Stomach (tissue), 19 donors: ENCODE measurements at places on chromosomes 12 and 14. TPM values are rescaled to one million over a fixed set of nuclear protein-coding genes. Genes with fewer than 3 reads are reported as not detected.

The ENTPD5 gene
- total RNA-seq: 58.3 TPM

DNA sequence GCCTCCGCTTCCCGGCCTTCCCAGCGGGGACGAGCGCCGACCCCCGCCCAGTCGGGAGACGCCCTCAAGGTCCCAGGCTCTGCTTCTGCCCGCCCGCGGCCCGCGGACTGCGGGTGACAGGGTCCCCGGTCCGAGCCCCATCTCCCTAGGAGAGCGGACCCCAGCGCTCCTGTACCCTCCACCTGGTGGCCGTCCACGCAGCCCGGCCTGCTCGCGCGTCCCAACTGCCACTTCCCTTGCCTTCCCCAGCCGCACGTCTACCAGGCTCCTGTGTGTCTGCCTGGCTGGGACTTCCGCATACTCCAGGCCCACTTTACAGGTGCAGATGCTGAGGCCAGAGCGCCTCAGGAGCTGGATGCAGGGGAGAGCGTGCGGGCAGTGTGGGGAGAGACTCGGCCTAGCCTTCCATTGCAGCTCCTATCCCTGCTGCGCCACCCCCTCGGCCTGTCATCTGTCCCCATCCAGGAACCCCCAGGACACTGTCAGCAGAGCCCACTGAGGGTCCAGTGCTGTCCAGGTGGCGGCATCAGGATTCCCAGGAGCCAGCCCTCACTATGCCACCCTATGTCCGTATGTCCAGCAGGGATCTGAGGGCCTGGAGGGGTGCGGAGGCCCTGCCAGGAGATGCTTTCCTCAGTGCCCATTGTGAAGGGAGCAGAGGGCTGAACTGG lies 8.0 kb upstream of the ANKRD9 start:
- peak overlapping the region; percentile 74 for H3K27ac ChIP-seq
- H3K27me3 ChIP-seq: no peaks in the 10 kb centered on the region
- DNase-seq: peak; percentile 58
- H3K4me3 ChIP-seq: peak overlapping the region; percentile 68
- no peaks in the 10 kb centered on the region for H3K36me3 ChIP-seq
- H3K4me1 ChIP-seq: no peaks in the 10 kb centered on the region

- DNase-seq: no peak
- H3K27me3 ChIP-seq: no peaks in the 10 kb centered on the region
- H3K4me1 ChIP-seq: no peaks in the 10 kb centered on the region
- no peak overlapping the region for H3K27ac ChIP-seq
Measured at GRCh38 chr14:104250175-104250574, 111.8 kb downstream of the KIF26A start.

GRCh38 chr14:104048758-104049507 lies 36.6 kb upstream of the ASPG start:
- no peaks in the 10 kb centered on the region for H3K4me1 ChIP-seq
- DNase-seq: peak; percentile 23
- H3K4me3 ChIP-seq: no peak overlapping the region
- H3K36me3 ChIP-seq: no peaks in the 10 kb centered on the region

The OR6C2 gene
- not detected for total RNA-seq

GRCh38 chr12:7582796-7583195 lies 79.2 kb upstream of the CD163 start:
- H3K27ac ChIP-seq: no peak overlapping the region
- no peak overlapping the region for H3K4me3 ChIP-seq
- no peaks in the 10 kb centered on the region for H3K4me1 ChIP-seq
- H3K27me3 ChIP-seq: no peaks in the 10 kb centered on the region
- DNase-seq: no peak
- no peaks in the 10 kb centered on the region for H3K36me3 ChIP-seq

DNA sequence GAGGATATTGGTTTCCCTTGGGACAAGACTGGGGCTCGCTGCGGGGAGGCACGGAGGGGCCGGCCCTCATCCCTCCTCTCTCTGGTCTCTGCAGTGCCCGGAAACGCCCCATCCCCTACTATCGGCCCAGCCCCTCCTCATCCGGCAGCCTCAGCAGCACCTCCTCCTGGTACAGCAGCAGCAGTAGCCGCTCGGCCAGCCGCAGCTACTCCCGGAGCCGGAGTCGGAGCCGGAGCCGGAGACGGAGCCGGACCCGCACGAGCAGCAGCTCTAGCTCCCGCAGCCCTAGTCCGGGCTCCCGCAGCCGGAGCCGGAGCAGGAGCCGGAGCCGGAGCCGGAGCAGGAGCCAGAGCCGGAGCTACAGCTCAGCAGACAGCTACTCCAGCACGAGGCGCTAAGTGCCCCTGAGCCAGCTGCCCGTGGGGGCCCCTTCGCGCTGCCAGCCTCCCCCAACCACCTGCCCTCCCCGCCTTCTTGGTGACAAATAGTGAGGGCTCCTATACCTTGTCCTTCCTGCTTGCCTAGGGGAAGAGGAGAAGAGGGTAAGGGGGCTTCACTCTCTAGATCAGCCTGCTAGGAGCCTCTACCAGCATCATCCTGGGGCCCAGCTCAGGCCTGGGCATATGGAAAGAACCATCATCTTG lies 22.2 kb upstream of the HSPB8 start:
- DNase-seq: no peak
- no peak overlapping the region for H3K27ac ChIP-seq
- H3K36me3 ChIP-seq: no peaks in the 10 kb centered on the region
- H3K4me1 ChIP-seq: no peaks in the 10 kb centered on the region
- H3K4me3 ChIP-seq: no peak overlapping the region

The CPNE8 gene
- total RNA-seq: 14.7 TPM

GRCh38 chr14:74202113-74202512 lies 37.1 kb upstream of the VSX2 start:
- no peak overlapping the region for H3K4me3 ChIP-seq
- H3K27ac ChIP-seq: no peak overlapping the region
- no peak for DNase-seq
- H3K36me3 ChIP-seq: peaks cover 49% of the 10 kb centered on the region
- H3K4me1 ChIP-seq: no peaks in the 10 kb centered on the region

- DNase-seq: no peak
- H3K4me1 ChIP-seq: peaks cover 48% of the 10 kb centered on the region
- no peak overlapping the region for H3K4me3 ChIP-seq
- H3K36me3 ChIP-seq: no peaks in the 10 kb centered on the region
Measured at GRCh38 chr14:68306265-68306933, 486.5 kb downstream of the ZFP36L1 start.

The VWF gene
- total RNA-seq: 70.6 TPM

The KRT7 gene
- total RNA-seq: 47.0 TPM

- no peak for DNase-seq
- peaks cover 29% of the 10 kb centered on the region for H3K4me1 ChIP-seq
- no peak overlapping the region for H3K27ac ChIP-seq
- H3K4me3 ChIP-seq: no peak overlapping the region
- H3K27me3 ChIP-seq: no peaks in the 10 kb centered on the region
Measured at GRCh38 chr12:57491393-57492280, 3.8 kb downstream of the MARS1 start.

DNA sequence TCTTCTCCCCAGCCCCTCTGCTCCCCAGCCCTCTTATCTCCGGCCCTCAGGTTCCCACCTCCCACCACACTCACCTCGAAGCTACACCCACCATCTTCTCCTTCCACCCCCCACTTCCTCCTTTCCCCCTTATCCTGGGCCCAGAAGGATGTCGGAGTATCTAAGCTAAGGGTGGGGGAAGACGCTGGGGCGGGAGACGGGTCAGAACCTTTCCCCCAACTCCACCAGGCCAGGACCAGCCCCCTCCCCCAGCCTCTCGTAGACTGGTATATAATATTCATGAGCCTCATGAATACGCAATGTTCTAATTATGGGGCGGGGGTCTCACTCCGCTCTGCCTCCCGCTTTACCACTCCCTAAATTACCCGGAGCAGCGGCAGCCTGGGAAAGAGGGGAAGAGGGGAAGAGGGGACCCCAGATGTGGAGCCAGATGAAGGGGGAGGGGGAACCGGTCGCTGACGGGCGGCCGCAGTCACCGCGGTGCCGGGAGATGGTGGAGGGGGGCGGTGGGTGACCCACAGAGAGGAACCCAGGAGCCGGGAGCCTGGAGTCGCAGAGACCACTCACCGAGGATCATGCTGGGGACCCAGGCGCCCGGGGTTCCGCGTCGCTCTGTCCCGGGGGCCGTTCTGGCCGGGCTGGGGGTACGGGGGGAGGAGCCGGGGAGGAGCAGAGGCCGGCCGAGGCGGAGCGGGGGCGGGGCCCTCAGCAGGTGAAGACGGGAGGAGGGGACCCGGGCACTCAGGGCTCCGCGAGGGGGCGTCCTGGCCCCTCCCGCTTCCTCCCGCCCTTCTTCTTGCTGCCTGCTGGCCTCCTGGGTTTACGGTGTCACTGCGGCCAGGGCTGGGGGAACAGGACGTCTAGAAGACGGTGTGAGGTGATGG lies 6.4 kb upstream of the ZNF385A start:
- peak overlapping the region; percentile 53 for H3K4me3 ChIP-seq
- H3K4me1 ChIP-seq: no peaks in the 10 kb centered on the region
- H3K27me3 ChIP-seq: no peaks in the 10 kb centered on the region
- peak overlapping the region; percentile 24 for H3K27ac ChIP-seq

DNA sequence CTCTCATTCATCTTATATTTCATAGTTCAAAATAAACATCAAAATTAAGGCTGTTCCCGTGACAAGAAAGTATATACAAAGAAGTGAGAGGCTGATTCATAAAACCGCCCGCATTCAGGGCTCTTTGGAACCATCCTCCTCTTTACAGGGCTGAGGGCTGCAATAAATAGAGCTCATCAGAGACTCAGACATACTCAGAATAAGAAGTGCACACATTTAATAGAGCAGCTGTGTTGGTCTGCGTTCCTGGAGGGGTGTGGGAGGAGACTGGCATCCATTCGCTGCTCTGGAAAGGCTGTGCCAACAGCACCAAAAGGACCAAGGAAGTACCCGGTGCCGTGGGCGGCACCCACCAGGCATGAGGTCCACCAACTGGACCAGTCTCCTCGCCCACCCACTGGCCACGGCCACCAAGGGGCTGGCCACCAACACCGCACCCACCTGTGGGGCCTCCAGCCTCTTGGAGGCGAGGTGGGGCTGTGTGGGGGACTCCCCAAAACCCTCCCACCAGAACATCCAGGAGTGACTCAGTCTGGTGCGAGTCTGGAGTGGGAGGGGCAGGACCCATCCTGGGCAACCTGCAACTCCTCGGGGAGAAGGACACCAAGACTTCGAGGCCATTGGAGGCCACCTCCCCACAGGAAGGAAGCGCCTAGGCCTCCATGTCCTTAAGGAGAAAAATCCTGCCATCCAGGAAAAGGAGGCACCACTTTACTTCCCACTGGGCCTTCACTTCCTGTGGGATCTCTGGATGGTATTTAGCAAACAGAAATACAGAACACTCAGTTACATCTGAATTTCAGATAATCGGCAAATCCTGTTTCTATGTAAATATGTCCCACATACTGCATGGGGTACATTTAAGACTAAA lies 32.7 kb downstream of the VCPKMT start:
- no peak for DNase-seq
- H3K4me3 ChIP-seq: no peak overlapping the region
- H3K27ac ChIP-seq: peak overlapping the region; percentile 62
- H3K4me1 ChIP-seq: peaks cover 15% of the 10 kb centered on the region

DNA sequence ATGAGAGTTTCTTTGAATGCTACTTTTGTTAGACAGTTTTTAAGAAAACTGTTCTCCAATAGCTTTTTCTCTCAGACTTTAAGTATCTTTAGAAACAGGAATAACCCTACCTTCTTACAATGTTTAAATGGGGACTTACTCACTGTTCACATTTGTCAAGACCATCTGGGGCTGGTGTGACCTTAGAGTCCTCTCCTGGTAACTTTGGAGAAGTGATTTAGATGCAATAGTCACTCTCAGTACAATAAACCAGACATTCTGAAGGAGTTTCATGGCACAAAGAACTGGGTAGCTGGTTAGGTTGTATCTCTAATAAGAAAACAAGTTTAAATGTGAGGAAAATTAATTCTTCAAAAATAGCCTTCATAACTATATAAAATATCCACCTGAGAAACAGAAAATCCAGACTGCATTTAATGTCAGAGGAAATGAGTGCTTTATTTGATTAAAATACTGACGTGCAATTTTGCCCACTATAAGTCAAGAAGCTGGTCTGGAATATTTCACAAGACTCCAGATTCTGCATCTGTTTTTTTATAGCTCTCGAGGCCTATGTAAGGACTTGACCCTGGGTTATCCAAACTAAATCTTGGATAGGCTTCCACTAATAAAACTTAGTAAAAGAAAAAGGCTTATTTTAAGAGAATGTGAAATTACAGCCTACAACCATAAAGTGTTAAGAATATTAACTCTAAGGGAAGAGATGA lies 108.7 kb downstream of the PTGER2 start:
- DNase-seq: peak; percentile 11
- H3K4me1 ChIP-seq: peaks cover 7% of the 10 kb centered on the region
- no peaks in the 10 kb centered on the region for H3K36me3 ChIP-seq
- H3K27ac ChIP-seq: no peak overlapping the region
- H3K4me3 ChIP-seq: no peak overlapping the region

The TEX52 gene
- total RNA-seq: not detected

DNA sequence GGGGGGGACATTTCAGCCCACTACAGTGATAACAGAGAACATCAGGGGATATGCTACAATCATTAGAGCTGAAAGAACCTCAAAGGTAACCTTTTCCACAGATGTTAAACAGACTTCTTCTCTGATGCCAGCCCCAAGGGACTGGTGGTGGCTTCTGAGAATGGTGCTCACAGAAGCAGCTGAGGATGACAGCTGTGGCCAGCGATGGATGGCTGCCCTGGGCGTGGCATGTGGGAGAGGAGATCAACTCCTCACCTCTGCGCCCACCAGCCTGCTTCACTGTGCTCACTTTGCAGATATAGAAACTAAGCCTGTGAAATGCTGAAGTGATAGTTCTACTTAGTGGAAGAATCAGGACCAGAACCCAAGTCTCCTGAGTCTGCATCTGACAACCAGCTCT lies 33.0 kb downstream of the FOXN3 start:
- H3K36me3 ChIP-seq: no peaks in the 10 kb centered on the region
- peak; percentile 51 for DNase-seq
- H3K27me3 ChIP-seq: no peaks in the 10 kb centered on the region
- H3K4me1 ChIP-seq: peaks cover 52% of the 10 kb centered on the region
- no peak overlapping the region for H3K27ac ChIP-seq

- H3K4me1 ChIP-seq: no peaks in the 10 kb centered on the region
- no peak overlapping the region for H3K27ac ChIP-seq
- H3K4me3 ChIP-seq: no peak overlapping the region
- no peak for DNase-seq
- H3K27me3 ChIP-seq: no peaks in the 10 kb centered on the region
- no peaks in the 10 kb centered on the region for H3K36me3 ChIP-seq
Measured at GRCh38 chr12:52755533-52755932, 21.6 kb downstream of the KRT76 start.

- DNase-seq: peak; percentile 79
- peaks cover 26% of the 10 kb centered on the region for H3K4me1 ChIP-seq
- peak overlapping the region; percentile 9 for H3K27ac ChIP-seq
- no peaks in the 10 kb centered on the region for H3K36me3 ChIP-seq
- no peak overlapping the region for H3K4me3 ChIP-seq
- H3K27me3 ChIP-seq: no peaks in the 10 kb centered on the region
Measured at GRCh38 chr12:110269622-110270124, 11.4 kb upstream of the ATP2A2 start.

- H3K27ac ChIP-seq: no peak overlapping the region
- H3K36me3 ChIP-seq: no peaks in the 10 kb centered on the region
- DNase-seq: no peak
- H3K4me1 ChIP-seq: no peaks in the 10 kb centered on the region
Measured at GRCh38 chr14:40760704-40761103, 846.0 kb upstream of the LRFN5 start.
